ENCODE measurements at places on chromosomes 5 and 9. TPM values are rescaled to one million over a fixed set of nuclear protein-coding genes. Genes with fewer than 3 reads are reported as not detected.

- DNase-seq: no peak
Measured at GRCh38 chr5:33828626-33829308, 63.0 kb downstream of the ADAMTS12 start.

GRCh38 chr5:96624596-96624995 lies 37.6 kb upstream of the CAST start:
- DNase-seq: no peak

- DNase-seq: peak; percentile 37
Measured at GRCh38 chr5:55601204-55601618, 66.4 kb upstream of the PLPP1 start.

GRCh38 chr9:4805191-4805918 lies 12.6 kb downstream of the RCL1 start:
- DNase-seq: no peak

GRCh38 chr9:70557661-70558369 lies 143.4 kb upstream of the KLF9 start:
- no peak for DNase-seq

- DNase-seq: no peak
Measured at GRCh38 chr5:97842687-97843086, 659.6 kb upstream of the RIOK2 start.

GRCh38 chr5:59724482-59725391 lies 168.8 kb downstream of the PDE4D start:
- DNase-seq: no peak

- DNase-seq: no peak
Measured at GRCh38 chr5:133247151-133247709, 195.4 kb downstream of the HSPA4 start.

DNA sequence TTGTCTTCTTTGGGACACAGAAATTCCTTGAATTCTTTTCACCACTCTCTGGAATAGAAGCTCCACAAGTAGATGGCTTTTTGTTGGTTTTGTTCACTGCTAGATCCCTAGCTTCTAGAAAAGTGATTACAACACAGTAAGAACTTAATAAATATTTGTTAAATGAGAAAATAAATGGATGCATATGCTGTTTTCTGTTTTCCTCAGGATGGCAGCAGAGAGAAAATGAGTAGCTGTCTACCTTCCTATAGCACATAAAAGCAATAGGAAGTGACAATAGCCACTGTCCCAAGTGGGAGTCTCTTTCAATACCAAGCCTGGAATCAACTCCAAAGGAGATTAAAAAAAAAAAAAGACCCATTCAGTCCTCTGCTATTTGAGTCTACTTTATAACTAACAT lies 100.6 kb upstream of the NREP start:
- no peak for DNase-seq

DNA sequence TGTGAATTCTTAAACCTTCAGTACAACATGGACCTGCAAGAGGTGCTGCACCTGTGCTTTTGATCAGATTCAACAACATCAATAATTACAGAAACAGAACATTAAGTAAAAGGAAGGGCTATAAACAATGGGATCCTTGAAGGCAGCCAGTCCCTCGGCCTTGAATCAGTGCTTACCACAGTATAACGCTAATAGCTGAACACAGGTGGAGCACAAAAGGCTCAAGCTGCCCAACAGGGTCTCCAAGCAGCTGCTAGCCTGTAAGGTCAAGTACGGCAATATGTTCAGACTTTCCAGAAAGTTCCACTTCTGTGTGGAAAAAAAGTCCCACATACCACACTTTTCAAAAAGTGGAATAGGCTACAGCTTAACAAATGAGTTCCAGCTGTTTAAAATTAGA lies 61.9 kb upstream of the ITGA1 start:
- DNase-seq: peak; percentile 27

GRCh38 chr9:91489361-91489899 lies 65.8 kb upstream of the NFIL3 start:
- DNase-seq: no peak

GRCh38 chr5:7882926-7883325 lies 14.0 kb downstream of the MTRR start:
- no peak for DNase-seq

DNA sequence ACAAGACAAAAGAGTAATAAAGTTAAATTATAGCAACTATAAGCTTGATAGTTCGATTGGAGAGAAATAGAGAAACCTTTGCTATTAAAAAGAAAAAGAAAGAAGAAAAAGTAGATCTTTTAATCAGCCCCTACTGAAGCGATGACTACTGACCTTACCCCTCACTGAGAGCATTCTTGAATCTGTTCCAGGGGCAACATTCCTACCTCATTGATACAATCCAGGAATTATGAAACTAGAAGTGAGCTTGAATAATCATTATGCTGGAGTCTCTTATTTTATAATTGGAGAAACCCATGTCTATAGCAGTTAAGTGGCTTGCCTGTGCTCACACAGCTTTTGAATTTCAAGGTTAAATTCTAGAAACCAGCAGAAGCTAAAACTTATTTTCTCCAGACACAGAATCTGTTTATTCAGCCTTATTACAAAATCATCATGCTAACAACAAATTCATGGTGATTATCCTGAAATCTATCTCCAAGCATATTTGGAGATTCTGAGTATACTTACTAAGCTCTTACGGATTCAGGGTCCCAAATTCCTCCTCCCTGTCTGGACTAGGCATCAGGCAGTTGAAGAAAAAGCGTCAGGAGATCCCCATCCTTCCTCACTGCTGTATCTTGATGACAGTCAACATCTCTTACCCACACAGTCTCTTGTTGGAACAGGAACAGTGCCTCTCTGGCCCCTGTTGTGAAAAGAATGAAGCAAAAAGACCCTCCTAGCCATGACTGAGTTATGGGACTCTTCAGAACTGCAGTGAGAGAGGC lies 547.6 kb upstream of the WWC1 start:
- DNase-seq: no peak

DNA sequence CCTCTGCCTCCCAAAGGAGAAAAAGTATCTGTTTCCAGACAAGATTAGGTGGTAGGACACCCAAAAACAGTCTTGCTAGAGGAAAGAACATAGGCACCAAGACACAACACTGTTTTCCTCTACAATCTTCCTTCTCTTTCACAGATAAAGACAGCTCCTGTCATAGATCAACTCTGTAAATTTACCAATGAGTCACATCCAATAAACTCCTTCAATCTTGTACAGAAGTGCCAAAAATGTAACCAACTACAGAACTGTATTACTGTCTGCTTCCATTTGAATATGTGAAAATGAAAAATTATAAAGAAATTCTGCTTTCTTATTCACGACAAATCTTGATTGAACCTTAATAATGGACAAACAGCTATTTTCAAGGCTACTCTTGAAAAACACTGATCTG lies 286.9 kb downstream of the PLK2 start:
- DNase-seq: no peak

DNA sequence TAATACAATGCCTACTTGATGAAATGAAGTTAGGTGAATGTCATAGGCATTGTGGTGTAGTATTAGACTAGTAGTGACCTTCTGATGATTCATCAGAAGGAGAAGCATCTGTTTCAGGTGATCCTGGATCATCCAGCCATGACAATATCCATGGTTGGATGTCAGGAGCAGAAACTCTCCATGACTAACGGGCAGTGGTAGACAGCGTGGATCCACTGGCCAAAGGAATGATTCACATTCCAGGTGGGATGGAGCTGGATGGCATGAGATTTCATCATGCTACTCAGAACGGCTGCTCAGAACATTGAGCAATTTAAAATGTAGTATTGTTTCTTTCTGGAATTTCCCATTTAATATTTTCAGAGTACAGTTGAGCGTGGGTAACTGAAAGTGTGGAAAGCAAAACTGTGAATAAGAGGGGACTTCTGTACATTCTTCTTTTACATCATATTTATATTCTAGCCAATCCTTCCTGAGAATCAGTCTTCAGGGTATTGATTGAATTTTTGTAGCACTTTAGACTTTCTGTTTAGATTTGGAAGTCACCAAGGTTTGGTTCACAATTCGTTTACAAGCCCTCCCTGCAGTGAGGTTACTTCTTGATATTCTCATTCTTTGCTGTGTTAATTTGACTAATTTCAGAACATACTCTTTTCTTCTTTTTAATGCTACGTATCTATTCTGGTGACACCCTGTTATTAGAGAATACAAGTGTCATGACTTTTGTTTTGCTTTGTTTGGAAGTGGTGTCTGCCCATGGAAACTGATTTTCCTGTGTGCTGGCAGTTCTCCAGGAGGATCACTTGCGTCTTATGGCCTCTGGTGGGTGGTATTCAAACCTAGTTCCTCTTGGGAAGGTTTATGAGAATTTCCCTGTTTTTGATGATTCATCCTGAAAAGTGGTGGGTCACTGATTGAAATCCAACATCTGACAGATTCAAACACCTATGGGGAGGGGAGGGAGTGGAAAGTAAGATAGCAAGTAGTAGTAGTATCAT lies 12.2 kb upstream of the CLINT1 start:
- no peak for DNase-seq

DNA sequence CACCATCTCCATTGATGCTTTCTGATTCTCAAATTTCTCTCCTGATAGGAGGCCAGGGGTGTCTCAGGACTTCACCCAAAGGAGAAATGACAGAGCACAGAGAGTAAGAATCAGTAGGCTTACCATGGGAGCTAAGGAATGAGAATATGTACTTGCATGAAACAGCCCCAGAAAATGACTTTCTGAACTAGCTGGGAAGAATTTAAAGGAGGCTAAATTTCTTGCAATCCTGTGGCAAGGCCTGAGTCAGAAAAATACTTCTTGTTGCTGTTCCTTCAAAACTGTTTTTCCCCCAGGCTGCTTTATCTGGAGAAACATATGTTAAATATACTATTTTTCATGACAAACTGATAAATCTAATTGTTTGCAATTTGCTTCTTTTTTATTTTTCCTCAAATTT lies 53.4 kb upstream of the FBXL7 start:
- no peak for DNase-seq

DNA sequence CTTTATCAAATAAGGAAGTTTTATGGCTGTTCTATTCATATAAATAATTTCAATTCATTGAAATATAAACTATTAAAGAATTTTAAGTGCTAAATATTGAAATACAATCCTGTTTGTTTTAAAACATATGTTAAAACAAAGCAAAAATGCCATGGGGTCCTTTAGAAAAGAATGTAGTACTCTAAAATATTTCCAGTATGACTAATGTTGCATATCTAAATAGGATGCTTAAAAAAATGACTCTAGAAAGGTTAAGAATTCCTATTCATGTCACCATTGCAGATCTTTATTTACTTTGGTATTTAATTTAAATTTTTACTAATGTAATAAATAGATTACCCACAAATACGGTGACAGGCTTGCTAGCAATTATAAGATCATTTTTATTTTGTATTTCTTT lies 132.3 kb downstream of the ZNF608 start:
- no peak for DNase-seq

DNA sequence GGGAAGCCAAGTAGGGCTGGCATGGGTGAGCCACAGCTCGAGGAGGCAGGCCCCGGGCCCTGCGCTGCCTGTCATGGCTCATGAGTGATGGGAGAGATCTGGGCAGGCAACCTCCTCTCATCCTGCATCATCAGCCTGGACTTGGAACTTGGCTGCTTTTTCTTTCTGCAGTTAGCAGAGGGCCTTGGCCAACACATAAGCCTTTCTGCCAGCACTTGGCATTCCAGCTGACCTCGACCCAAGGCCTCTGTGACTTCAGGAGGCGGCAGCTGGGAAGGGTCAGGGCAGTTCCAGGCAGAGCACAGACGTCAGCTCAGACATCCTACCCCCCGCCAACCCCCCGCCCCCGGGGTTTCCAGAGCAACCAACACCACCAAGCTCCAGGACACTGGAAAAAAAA lies 7.6 kb downstream of the S1PR3 start:
- DNase-seq: no peak

The SLC46A2 gene
- 0.23 TPM for polyA plus RNA-seq

The IL3 gene
- polyA plus RNA-seq: not detected

The DUSP1 gene
- polyA plus RNA-seq: 32.7 TPM

The RFESD gene
- polyA plus RNA-seq: 3.5 TPM

The ECSCR gene
- polyA plus RNA-seq: 26.0 TPM

The TAS2R1 gene
- not detected for polyA plus RNA-seq

The GHR gene
- 17.3 TPM for polyA plus RNA-seq

The IFNB1 gene
- polyA plus RNA-seq: not detected

Measured in left renal cortex interstitium (tissue), 4 donors.